ENCODE measurements at places on chromosomes 1 and 21. TPM values are rescaled to one million over a fixed set of nuclear protein-coding genes. Genes with fewer than 3 reads are reported as not detected.

DNA sequence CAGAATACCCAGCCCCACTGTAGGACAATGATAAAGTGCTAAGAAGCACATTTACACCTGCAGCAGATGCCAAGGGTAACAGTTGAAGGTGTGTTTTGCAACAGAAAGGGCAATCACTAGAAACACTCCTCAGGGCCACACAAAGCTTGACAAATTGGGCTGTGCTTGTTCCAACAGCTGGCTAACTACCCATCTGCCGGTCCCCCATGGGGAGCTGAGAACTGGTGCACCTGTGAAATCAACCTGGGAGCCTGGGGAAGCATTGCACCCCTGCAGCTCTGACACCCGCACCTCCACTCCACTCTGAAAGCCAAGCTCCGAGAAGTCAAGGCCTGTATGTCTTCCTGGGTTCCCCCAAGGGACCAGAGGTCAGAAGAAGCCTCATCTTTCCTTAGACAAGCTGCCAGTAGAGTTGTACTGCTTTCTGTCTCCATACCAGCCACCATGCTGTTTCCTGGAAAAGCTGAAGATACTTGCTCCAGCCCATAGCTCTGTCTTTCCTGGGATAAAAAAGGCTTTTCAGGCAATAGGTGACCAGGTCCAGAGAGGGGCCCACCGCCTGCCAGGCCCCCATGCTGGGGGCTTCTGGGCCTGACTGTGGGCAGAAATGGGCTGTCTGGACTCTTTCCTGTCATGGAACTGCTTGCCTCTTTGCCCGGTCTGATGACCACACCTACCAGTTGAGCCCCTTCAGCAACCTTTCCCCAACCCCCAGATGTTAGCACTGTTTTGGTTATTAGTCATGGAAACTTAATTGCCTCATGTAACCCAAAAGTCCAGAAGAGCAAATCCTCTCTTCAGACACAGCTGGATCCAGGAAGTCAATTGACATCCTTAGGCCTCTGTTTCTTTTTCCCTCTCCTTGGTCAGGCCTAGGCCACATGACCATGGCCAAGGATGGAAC is 93.6 kb downstream of the KIF14 start:
- DNase-seq: no peak

- DNase-seq: no peak
These were observed 72.8 kb downstream of the SIPA1L2 start for GRCh38 chr1:232557096-232557495.

DNA sequence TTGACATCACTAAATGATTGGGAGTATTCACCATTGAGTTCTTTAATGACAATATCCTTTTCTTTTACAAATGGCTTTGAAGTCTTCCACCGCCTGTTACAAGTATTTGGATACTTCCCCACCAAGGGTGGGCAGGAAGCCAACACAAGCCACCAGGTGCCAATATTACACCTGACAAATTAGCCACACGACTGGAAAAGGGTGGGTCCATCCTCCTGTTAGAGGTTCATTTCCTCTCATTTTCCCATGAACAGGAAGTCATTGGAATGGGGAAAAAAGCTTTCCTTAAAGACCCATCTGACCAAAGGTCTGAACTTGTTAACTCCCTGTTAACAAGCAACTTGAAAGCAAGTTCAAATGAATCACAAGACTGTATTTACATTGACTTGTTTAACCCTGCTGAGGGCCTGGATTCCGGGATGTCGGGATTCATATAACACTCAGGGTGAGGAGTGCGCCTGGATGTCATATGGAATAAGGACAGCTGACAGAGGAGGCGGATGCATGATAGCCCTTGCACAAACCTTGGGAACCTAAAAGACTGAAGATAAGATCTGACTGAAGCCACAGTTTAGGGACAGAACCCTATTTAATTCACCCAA is 40.5 kb upstream of the PROX1 start:
- no peak for DNase-seq

DNA sequence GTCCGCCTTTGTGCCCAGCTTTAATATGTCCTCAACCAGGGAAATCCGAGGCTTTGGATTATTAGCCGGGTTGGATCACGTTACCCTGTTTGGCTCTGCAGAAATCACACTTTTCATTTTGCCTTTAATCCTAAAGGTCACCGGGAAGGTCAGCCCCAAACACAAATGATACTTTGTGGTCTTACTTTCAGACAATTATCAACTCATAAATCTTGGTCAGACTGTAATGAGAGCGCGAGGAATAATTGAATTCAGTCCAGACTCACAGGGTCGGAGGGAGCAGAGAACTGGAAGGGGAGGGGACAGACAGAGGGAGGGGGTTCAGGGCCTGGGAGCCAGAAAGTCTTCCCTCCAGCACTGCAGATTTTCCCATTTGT is 91.7 kb upstream of the NFIA start:
- DNase-seq: no peak

DNA sequence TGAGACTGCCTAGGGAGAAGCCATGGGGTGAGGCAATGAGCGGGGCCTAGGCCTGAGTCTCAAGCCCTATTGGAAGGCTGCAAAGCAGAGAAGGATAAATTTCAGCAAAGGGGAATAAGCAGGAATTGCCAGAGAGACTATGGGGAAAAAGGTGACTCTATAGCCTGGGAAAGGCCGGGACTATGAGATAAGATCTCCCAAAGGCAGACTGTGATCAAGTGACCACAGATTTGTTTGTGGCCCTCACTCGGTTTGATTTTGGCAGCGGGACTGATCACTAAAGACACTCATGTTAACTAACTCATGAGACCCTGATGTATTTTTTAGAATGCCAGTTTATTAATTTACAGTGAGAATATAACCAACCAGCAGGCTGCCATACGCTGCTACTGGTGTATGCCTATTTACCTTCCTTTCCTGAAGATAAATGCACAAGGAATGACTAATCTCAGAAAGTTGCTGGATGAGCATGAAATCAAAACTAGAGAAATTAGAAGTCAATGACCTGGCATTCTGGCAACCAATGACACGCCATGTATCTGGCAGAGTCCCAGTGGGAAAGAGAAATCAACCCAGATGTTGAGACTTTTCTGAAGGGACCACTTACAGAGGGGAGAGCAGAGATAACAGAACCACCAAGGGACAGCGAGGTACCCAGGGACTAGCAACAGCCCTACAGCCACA is 4.3 kb downstream of the HSF2BP start:
- no peak for DNase-seq

S100A9 gene
- polyA plus RNA-seq: 22.1 TPM

All from right renal cortex interstitium (tissue), 3 donors.